Activated CD4-positive, alpha-beta T cell treated with anti-CD3 and anti-CD28 coated beads, Interleukin-2, amount 50 U/mL, for 16 hours (primary cell): ENCODE measurements at places on chromosomes 4 and X.
A peak's percentile ranks its signal among the peaks of the same experiment; 100 is the strongest.

GRCh38 chrX:136658151-136658550 is 10.2 kb downstream of the CD40LG start:
- no peak for DNase-seq

DNA sequence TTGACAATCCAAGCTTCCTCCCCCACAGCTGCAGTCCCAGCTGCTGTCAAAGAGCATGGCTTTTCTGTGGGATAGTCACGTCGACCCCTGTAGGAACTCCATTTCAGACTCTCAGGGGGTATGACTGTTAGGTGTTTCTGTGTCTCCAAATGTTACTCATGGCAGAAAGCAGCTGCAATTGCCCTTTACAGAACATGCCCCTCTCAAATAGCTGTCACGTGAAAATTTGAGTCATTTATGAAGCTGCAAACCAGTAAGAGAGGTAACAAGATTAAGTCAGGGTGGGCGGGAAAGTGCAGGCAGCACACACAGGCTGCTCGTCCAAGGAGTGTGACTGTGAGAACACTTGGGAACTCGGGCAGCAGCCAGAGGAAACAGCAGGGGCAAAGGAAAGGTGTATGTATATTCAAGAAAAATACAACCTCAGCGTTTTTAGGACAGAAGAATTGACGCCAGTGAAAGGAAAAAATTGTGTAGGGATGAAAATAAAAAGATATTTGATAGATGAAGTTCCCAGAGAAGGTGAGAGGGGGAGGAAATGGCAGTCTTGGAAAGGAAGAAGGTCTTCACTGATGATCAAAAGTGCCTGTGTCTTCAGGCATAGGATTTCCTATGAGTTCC is 66.5 kb upstream of the TMEM184C start:
- DNase-seq: peak; percentile 51

- DNase-seq: no peak
Measured at GRCh38 chr4:187656959-187657358, 338.6 kb upstream of the ZFP42 start.

GRCh38 chrX:23554304-23554703 is 113.0 kb upstream of the PRDX4 start:
- DNase-seq: peak; percentile 10
